ENCODE measurements at places on chromosomes 16 and 17. TPM values are rescaled to one million over a fixed set of nuclear protein-coding genes. Genes with fewer than 3 reads are reported as not detected.

HS3ST4 gene
- not detected for total RNA-seq

RPH3AL gene
- 39.4 TPM for total RNA-seq

LRRC75A gene
- total RNA-seq = 1.3 TPM

CD300LG gene
- total RNA-seq = not detected

PPY gene
- not detected for total RNA-seq

EFCAB5 gene
- total RNA-seq = 0.39 TPM

IRX3 gene
- 5.1 TPM for total RNA-seq

CTRL gene
- 1.4 TPM for total RNA-seq

MAPK8IP3 gene
- total RNA-seq = 20.2 TPM

LRRC3C gene
- total RNA-seq = not detected

CLEC16A gene
- 10.1 TPM for total RNA-seq

GPR139 gene
- not detected for total RNA-seq

FA2H gene
- total RNA-seq = 27.5 TPM

CCL14 gene
- not detected for total RNA-seq

CBX4 gene
- 39.9 TPM for total RNA-seq

CCL7 gene
- total RNA-seq = not detected

KRT23 gene
- not detected for total RNA-seq

CACNG4 gene
- 11.0 TPM for total RNA-seq

CSF3 gene
- total RNA-seq = 0.21 TPM

TNFRSF13B gene
- total RNA-seq = not detected

TBC1D3 gene
- total RNA-seq = not detected

HLF gene
- 0.22 TPM for total RNA-seq

KCNH4 gene
- total RNA-seq = 0.33 TPM

CES5A gene
- total RNA-seq = not detected

TBX2 gene
- total RNA-seq = 7.0 TPM

CDH3 gene
- 0.68 TPM for total RNA-seq

ALDH3A2 gene
- total RNA-seq = 150 TPM

MSLN gene
- 4.2 TPM for total RNA-seq

ASGR2 gene
- not detected for total RNA-seq

USB1 gene
- total RNA-seq = 81.0 TPM

CBLN1 gene
- total RNA-seq = not detected

LGALS9C gene
- total RNA-seq = not detected

OR4D1 gene
- not detected for total RNA-seq

ZSCAN10 gene
- not detected for total RNA-seq

HOXB5 gene
- 2.7 TPM for total RNA-seq
